A549 treated with AZD2906 at 1 μM for 4 hours (cell line): ENCODE measurements at places on chromosomes 4 and X. TPM values are rescaled to one million over a fixed set of nuclear protein-coding genes. Genes with fewer than 3 reads are reported as not detected.

Gene CXorf65
- total RNA-seq: not detected in 5 replicates

Gene NPY2R
- total RNA-seq: 0.02 to 0.03 TPM (median 0.02 TPM) in 3 of 5 replicates, not detected in the others

Gene TMEM144
- 2.5 to 3.7 TPM (median 3.1 TPM) in 5 replicates for total RNA-seq

Gene THOC2
- total RNA-seq: 36.1 to 53.9 TPM (median 41.6 TPM) in 5 replicates
